Panc1 (cell line): ENCODE measurements at places on chromosomes 2 and 18.

DNA sequence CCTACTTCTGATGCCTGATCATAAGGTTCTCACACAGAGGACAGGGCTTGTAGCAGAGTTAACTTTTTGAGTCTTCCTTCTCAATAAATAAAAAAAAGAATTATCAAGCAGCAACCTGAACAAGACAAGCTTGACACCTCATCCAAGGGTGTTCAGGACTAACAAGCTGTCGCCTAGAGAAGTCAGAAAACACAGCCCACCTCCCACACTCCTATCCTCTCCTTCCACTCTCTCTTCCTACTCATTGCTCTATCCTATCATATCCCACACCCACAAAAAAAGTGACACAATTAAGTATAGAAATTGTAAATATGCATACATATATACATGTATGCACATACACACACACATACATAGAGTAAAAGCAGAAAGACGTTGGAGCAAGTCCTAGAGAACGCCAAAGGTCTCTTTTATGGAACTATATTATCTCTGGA is 5.4 kb downstream of the NBAS start:
- DNase-seq = no peak

DNA sequence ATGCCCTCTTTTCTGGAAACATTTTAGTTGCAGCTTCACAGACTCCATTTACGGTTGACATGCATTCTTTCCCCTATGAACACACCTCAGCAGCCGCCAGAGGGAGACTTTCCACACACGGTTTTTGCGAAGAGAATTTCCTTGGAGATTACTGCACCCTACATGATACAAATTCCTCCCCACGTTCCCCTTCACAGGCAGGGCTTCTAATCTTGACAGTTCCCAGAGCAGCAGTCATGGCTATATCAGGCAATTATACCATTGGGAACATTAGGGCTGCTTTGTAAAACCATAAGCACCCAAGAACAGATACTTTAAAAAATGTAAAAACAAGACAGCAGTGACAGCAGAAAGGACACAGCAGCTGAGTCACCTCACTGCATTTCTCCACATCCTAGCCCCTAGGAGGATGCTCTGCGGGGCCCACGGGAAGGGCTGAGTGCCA is 253.8 kb downstream of the TGIF1 start:
- DNase-seq = peak; percentile 45

GRCh38 chr18:49186242-49186641 is 235.5 kb upstream of the SMAD7 start:
- DNase-seq = no peak

- DNase-seq = no peak
Measured at GRCh38 chr2:217897816-217898806, 104.7 kb downstream of the TNS1 start.

DNA sequence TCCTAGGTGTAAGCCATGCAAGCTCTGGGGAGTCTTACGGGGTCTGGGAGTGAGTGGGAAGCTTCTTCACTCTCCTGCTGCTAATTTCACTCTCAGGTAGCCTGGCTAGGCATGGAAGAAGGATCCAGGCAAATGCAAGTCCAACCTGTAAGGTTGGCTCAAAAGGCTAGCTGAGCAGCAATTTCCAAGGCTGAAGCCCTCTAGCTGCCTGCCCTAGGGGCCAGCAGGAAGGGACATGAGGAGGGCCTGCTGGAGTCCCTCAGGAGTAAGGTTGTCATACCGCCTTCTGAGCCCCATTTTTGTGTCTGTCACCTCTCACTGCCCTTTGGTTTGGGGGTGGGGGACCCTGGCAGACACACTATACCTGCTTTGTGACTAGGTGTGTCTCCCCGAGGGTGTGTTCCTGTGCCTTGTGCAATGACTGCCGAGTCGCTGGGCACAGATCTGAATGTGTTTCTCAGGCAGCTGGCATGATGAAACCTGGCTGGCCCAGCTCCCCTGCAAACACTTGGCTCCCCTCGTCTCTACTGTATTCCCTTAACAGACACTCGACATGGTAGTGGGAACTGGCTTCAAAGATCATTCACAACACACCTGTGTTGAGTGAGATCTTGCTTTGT is 123.9 kb upstream of the FAM136A start:
- no peak for DNase-seq

DNA sequence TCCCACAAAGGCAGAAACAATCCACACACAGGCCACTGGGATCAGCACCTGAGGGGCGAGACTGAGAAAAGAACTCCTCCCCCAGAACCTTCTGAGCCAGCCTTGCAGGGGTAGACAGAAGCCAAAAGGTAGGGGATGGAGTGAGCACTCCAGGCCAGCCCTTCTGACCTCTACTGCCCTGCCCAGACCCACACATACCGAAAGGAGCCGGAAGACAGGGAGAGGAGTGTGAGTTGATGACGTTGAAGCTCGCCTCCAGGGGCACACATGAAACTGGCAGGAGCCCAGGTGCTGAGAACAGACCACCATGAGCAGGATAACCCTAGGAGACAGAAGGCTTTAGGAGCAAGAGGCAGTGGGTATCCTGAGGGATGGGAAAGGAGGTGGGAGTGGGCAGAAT is 1.8 kb downstream of the SLC23A3 start:
- no peak for DNase-seq

- DNase-seq = no peak
Measured at GRCh38 chr2:165905854-165906253, 47.7 kb downstream of the TTC21B start.

- DNase-seq = no peak
Measured at GRCh38 chr18:44748582-44748981, 67.9 kb downstream of the SETBP1 start.

- DNase-seq = no peak
Measured at GRCh38 chr2:88331239-88331638, 121.3 kb downstream of the FOXI3 start.

DNA sequence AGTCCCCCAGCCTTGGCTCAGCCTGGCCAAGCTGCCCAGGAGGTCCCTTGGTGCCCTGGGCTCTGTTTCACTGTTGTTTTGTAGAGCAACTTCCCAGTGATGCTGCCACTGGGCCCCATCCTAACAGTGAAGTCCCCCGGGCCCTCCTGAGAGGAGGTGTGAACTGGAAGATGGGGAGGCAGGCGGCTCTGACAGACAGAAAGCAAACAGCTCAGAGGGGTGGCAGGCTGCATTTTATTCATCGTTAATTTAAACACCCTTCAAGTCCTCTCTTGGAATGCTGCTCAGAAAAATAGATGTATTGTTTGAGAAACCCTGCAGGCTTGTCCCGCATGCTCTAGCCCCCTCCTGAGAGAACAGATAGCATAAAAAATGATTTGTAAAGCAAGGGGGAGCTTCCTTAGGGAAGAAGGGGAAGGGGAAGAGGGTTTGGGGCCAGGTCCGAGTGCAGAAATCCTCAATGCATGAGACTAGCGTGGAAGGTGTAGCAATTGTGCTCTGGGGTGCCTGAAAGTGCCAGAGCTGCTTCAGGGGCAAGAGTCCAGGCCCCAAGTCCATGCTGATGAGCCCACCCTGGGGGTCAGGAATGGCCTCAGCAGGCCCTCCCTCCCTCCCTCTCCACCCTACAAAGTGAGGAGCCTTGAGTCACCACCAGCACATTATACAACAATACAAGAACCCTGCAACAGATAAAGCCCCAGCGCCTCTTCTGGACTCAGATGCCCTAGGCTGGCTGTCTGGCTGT is 113.6 kb downstream of the MSH2 start:
- DNase-seq = no peak

- no peak for DNase-seq
Measured at GRCh38 chr2:199261239-199261638, 196.5 kb downstream of the SATB2 start.

DNA sequence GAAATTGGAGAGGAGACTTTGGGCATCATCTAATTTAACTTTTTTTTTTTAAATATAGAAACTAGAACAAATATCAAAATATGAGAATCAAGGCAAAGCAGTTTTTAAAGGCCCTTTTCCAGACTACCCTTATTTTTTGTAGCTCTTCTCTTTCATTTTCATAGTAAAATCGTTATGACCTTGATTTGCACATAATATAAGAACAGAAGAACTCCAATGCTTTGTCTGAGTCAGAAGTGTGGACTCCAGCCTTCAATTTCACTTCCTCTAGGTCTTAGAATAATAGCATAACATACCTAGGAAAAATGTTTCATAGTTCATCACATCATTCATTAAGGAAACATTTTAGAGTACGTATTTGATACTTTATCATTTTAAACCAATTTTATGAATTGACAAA is 74.4 kb downstream of the ANKRD12 start:
- no peak for DNase-seq

DNA sequence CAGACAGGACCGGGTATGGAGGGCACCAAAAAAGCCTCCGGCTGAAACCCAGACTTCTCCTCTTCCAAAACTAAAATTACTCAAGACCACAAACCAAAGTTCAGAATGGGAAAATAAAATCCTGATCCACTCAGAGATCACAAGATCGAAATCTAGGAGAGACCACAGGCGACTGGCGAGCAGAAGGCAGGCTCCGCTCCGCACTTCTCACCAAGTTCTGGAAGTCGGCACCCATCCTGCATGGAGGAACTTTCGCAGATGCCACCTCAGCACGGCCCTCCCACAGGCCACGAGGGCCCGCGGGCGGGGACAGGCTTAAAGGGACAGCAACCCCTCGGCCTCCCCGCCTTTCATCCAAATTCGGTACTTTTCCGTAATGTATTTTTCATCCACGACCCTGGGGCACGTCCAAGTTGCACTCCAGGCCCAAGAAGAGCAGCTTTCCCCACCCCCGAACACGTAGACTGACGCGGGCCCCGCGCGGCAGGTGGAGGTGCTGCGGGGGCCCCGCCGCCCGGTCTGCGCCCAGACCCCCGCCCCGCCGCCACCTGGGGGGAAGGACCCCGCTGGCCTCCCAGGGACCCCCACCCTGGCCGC is 43.7 kb downstream of the HDLBP start:
- DNase-seq = no peak

GRCh38 chr2:143968360-143968759 is 551.6 kb downstream of the ZEB2 start:
- no peak for DNase-seq

DNA sequence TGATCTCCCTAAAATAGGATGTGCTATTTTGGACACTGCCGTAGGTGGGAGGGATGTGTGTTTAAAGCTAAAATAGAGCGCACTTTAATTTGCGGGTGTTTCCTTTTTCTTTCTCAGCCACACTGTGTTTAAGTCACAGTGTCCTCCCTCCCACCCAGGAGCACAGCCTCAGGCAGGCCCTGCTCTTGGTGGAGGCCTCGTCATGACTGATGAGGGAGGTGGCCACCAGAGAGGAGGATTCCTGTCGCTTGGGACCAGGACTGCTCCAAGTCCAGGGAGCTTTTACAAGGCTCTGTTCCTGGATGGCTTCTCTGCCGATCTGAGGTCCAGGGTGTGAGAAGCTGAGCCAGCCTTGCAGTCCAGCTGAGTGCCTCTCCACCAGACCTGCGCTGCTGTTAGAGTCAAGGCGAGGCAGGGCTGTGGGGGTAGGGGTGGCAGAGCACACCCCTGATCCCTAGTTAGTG is 33.5 kb downstream of the INPP4A start:
- DNase-seq = no peak

GRCh38 chr2:11997142-11997541 is 250.7 kb downstream of the LPIN1 start:
- no peak for DNase-seq

GRCh38 chr2:112007493-112007892 is 47.6 kb upstream of the TMEM87B start:
- DNase-seq = no peak

GRCh38 chr18:78796693-78797455 is 182.7 kb upstream of the SALL3 start:
- no peak for DNase-seq

DNA sequence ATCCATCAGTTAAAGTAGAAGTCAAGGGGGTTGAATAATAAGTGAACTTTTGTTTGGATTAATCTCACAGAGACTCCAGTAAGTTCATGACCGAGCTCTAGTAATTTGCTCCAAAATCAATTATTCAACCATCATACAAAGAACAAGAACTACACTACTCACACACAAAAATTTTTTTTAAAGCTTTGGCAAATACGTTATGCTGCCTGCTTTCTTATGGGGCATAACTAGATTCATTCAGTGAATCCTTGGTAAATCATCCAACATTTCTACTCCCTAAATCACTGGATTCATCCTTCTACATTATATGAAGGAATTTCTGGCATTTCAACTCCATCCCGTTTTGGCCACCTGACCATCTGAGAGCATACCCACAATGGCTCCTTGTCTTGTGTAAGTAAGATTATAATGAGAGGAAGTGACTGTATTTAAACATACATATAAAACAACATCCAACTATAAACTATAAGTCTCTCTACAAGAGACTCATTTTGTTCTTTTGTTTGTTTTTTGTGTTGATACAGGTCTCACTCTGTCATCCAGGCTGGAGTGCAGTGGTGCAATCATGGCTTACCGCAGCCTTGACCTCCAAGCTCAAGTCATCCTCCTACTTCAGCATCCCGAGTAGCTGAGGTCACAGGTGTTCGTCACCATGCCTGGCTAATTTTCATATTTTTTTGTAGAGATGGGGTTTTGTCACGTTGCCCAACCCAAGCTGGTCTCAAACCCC is 144.2 kb upstream of the LRRTM4 start:
- no peak for DNase-seq

- no peak for DNase-seq
Measured at GRCh38 chr18:45253056-45253565, 362.2 kb upstream of the SLC14A2 start.

GRCh38 chr2:127942002-127942401 is 56.2 kb upstream of the AMMECR1L start:
- no peak for DNase-seq

GRCh38 chr2:191670076-191670475 is 7.9 kb upstream of the NABP1 start:
- no peak for DNase-seq

DNA sequence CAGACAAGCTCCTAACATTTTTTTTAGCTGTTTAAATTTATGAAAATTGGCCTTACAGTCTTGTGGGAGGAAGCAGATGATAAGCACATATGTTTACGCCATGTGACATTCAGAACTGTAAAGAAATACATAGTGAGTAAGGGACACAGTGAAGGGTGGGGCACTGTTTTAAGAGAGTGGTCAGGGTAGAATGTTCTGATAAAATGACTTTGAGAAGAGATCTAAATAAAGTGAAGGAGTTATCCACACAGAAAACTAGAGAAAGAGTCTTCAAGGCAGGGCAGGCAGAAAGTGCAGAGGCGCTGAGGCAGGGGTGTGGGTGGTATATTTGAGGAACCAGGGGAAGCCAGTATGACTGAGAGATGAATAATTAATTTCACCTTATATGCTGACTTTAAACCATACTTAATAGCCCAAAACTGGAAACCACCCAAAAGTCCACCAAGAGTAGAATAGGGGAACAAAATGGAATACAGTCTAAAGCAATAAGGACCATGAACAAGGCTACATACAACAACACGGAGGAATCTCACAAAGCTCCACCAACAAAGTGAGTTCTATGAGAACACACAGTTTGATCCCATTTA is 8.6 kb downstream of the MREG start:
- no peak for DNase-seq

- no peak for DNase-seq
Measured at GRCh38 chr2:120005834-120006521, 6.9 kb upstream of the EPB41L5 start.

DNA sequence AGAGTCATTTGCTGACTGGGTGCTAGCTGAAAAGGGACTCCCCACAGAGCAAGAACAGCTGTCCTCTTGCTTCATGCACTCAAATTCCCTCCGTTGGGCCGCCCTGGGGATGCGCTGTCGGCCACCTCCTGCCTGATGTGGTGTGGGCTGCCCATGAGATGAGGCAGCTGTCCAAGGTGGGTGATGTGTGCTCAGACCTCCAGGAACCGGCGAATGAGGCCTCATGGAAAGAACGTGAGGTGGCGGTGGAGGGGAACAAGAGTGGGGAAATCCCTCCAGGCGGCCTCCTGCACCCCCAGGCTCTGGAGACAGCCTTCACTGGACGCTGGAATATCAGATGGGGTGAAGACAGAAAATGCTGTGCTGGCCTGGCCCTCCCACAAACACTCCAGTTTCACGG is 79.8 kb downstream of the LONRF2 start:
- no peak for DNase-seq

GRCh38 chr2:26735097-26735496 is 29.0 kb upstream of the SLC35F6 start:
- no peak for DNase-seq
